ENCODE measurements at places on chromosomes 7 and 10. TPM values are rescaled to one million over a fixed set of nuclear protein-coding genes. Genes with fewer than 3 reads are reported as not detected.

DNA sequence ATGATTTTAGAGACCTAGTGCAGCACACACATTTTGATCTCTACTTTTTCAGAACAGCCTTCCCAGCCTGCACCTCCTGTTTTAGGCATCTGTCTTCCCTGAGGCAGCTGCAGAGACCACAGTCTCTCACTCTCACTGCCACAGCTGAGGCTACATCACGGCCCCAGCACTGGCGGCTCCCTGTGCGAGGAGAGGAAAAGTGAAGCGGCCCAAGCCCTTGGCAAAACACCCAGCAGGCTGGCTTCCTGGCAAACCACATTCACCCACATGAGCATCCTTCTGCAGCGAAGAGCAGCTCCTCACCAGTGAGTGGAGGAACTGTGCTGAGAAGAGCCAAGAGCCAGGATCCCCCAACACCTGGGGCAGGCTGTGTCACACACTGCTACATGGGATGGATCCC is 14.0 kb downstream of the HUS1 start:
- H3K36me3 ChIP-seq: peaks cover 80% of the 10 kb centered on the region
- no peak overlapping the region for H3K27ac ChIP-seq
- no peak for DNase-seq

CCL26 gene
- total RNA-seq: not detected

DNA sequence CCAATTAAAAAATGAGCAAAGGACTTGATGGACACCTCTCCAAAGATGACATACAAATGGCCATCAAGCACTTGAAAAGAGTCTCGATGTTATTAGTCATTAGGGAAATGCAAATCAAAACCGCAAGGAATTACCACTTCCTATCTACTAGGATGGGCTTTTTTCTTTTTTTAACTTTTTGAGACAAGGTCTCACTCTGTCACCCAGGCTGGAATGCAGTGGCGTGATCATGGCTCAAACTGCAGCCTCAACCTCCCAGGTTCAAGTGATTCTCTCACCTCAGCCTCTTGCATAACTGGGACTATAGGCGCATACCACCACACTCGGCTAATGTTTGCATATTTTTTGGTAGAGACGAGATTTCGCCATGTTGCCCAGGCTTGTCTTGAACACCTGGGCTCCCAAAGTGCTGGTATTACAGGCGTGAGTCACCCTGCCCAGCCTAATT is 13.6 kb downstream of the NKX1-2 start:
- H3K36me3 ChIP-seq: no peaks in the 10 kb centered on the region
- H3K4me1 ChIP-seq: no peaks in the 10 kb centered on the region
- DNase-seq: no peak
- H3K4me3 ChIP-seq: no peak overlapping the region
- no peak overlapping the region for H3K27ac ChIP-seq
- peaks cover 5% of the 10 kb centered on the region for H3K27me3 ChIP-seq

SUN3 gene
- not detected for total RNA-seq

DNA sequence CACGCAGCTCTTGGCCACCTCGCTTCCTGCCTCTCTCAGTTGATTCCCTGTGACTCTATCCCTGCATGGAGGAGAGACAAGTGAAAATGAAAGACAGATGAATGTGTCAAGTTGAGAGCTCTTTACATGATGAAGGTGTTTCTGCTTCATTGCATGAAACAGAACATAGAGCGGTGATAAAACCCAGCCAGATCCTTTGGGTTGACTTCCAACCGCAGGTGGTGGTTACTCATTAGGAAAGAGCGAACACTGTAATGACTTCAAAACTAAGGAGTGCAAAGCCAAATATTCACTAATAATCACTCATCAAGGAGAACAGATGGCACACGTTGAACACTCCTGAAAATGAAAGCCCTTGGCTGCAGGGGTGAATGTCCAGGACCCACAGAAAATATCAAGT is 31.8 kb upstream of the WDR11 start:
- no peak overlapping the region for H3K27ac ChIP-seq
- H3K36me3 ChIP-seq: no peaks in the 10 kb centered on the region
- DNase-seq: no peak
- peaks cover 4% of the 10 kb centered on the region for H3K27me3 ChIP-seq
- no peak overlapping the region for H3K4me3 ChIP-seq

- H3K36me3 ChIP-seq: peaks cover 21% of the 10 kb centered on the region
- H3K4me1 ChIP-seq: peaks cover 36% of the 10 kb centered on the region
- no peak for DNase-seq
- H3K27me3 ChIP-seq: no peaks in the 10 kb centered on the region
- no peak overlapping the region for H3K27ac ChIP-seq
These were observed 1.5 kb downstream of the SUN1 start for GRCh38 chr7:833601-834258.

DNA sequence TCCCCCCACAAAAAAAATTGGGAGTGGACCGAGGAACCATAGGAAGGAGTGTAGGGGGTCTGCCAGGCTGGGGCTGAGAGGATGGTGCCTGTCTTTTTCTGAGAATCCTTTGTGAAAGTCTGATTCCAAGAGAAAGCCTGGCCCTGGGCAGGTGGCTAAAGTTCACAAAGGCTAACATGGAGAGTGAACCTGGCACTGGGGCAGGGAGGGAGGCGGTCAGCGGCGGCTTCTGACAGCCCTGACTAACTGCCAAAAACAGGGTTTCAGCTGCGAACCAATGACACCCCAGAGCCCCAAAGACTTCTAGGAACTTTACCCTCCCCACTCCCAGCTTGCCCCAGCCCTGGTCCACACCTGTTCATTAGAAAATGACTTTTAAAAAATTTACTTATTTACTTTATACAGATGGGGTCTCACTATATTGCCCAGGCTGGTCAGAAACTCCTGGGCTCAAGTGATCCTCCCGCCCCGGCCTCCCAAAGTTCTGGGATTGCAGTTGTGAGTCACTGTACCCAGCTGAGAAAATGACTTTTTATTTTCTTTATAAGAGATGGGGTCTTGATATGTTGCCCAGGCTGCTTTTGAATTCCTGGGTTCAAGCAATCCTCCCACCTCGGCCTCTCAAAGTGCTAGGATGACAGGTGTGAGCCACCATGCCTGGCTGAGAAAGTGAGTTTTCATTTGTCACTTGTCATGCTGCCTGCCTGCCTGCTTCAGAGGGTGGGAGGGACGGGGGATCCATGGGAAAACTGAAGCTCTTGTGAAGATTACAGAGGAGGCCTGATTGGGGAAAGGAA is 61.0 kb upstream of the DUSP5 start:
- H3K4me3 ChIP-seq: no peak overlapping the region
- no peaks in the 10 kb centered on the region for H3K36me3 ChIP-seq
- H3K27me3 ChIP-seq: no peaks in the 10 kb centered on the region
- no peak overlapping the region for H3K27ac ChIP-seq
- H3K4me1 ChIP-seq: peaks cover 7% of the 10 kb centered on the region

Data from activated CD4-positive, alpha-beta T cell treated with anti-CD3 and anti-CD28 coated beads, Interleukin-2, amount 10 ng/mL, durations not matched to agents 24 days and 14 days (primary cell).